ENCODE measurements at places on chromosomes 11 and 22.

DNA sequence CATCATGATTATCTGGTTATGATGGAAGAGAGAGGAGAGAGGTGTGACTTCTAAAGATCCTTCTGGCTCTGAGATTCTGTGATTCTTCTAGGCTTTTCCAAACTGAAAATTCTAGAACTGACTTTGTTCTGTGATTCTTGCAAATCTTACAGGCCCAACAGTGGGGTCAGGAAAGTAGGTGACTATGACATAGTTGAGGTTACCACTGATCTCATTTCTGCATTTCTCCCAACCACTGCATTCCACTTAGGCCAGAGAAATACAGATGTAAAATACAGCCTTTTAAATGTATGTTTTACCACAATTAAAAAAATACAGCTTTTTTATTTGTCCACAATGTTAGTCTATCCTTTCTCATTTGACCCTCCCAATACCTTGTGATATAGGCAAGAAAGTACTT is 83.7 kb downstream of the STIM1 start:
- no peak for DNase-seq

DNA sequence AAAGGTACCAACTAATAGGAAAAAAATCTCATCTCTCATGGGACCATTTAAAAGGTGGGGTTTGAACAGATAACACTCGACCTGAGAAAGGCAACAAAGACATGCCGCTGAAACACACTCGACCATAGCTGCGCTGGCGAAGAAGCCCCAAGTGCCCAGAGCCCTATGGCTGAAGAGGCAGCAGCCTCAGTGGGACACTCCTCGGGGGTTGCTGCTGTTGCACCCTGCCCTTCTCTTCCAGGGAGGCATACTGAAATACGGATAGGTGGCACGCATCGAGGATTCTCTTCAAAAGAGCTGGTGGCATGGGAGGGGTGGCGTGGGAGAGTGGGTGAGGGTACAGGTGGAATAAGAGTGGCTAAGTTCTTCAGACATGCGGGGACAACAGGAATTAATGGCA is 18.5 kb upstream of the PHLDA2 start:
- DNase-seq = no peak

GRCh38 chr11:74739546-74740270 is 8.5 kb upstream of the CHRDL2 start:
- DNase-seq = no peak

DNA sequence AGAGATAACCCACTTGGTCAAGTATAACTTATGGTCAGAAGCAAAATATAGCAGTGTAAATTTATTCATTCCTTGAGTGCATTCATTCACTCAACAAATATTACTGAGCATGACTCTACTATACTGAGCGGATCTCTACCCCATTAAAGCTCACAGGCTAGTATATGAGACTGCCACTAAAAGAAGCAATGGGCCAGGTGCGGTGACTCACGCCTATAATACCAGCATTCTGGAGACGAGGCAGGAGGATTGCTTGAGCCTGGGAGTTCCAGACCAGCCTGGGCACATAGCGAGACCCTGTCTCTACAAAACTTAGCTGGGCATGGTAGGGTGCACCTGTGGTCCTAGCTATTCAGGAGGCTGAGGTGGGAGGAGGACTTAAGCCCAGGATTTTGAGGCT is 197.6 kb upstream of the BLID start:
- no peak for DNase-seq

- DNase-seq = no peak
These were observed 21.1 kb upstream of the NECTIN1 start for GRCh38 chr11:119750056-119750455.
